ENCODE measurements at places on chromosomes 12 and 14.

DNA sequence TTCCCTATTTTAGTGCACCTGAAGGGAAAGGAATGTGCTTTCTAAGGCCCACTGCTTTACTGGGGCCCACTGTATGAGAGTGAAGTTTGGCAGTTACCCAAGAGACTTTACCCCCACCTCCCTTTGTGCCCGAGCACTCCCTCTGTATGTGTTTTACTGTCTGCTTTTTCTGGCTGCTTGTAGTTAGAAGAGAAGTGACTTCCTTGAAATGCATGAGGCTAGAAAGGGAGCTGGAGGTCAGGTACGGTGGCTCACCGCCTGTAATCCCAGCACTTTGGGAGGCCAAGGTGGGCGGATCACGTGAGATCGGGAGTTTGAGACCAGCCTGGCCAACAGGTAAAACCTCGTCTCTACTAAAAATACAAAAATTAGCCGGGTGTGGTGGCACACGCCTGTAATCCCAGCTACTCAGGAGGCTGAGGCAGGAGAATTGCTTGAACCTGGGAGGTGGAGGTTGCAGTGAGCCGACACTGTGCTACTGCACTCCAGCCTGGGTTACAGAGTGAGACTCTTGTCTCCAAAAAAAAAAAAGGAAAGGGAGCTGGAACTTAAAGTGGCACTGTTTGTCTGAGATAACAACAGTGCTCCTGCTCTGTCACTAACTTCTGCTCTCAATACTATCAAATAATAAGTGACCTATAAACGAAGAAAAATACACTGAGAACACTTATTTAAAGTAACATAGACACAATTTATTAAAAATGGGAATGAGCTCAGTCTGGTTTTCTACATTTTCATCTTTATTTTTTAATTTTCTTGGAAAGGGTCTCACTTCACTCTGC lies 5.8 kb downstream of the TRIP11 start:
- DNase-seq: no peak

DNA sequence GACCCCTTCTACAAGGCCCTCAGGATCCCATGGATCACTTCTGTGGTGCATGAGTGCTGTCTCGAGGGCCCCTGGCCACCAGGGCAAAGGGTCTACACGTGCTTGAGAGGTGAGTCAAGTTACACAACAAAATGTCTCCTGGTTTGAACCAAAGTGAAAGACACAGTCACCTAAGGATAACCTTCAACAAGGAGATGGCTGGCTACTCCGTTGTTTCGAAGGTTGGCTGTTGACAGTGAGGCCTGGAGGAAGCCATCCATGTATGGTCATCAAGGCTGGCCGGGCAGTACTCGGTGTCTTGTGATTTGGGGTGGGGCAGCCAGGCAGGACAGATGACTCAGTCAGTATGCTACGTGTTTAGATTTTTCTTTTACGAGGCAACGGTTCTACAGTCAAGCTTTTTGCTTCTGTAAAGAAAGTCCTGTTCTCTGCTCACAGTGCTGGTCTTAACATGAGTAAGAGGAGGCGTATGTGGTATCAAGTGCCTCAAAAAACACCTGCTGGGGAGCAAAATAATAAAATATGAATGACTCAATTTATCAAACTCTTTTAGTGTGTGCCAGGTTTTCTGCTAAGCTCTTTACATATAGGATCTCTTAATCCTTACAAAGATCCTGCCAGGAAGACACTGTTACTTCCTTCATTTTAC lies 18.0 kb upstream of the NT5DC3 start:
- DNase-seq: no peak

DNA sequence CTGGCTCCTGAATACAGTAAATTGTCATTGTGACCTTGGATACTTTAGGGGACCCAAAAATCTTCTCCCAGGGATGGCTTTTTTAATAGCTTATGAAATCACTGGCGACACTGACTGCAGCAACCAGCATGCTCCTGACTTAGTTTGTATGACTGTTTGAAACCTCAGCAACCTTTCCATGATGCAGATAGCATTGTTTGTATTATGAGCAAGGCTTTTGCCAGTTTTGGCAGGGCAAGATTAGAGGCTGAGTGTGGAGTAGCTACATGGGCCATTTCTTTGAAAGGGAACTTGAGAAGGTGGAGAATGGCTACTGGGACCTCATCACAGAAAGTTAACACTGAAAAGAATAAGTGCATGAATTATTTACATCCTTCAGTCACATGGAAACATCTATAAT lies 50.9 kb downstream of the SLC4A8 start:
- no peak for DNase-seq

DNA sequence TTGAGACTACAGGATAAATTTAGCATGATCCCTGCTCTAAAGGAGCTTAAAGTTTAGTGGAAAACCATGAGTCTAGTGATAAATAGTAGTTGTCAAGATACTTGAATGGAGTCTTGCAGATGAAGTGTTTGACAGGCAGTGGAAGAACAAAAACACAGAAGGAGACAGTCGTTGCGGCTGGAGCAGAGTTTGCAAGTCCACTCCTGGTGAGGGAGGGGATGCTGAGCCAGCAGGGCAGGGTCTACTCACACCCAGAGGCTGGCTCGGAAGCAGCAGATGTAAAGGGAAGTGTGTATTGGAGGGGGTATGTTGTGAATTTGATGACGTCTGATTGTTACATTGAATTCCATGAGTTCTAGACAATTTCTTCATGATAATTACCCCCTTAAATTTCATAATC lies 61.3 kb downstream of the TRAF3 start:
- DNase-seq: no peak

DNA sequence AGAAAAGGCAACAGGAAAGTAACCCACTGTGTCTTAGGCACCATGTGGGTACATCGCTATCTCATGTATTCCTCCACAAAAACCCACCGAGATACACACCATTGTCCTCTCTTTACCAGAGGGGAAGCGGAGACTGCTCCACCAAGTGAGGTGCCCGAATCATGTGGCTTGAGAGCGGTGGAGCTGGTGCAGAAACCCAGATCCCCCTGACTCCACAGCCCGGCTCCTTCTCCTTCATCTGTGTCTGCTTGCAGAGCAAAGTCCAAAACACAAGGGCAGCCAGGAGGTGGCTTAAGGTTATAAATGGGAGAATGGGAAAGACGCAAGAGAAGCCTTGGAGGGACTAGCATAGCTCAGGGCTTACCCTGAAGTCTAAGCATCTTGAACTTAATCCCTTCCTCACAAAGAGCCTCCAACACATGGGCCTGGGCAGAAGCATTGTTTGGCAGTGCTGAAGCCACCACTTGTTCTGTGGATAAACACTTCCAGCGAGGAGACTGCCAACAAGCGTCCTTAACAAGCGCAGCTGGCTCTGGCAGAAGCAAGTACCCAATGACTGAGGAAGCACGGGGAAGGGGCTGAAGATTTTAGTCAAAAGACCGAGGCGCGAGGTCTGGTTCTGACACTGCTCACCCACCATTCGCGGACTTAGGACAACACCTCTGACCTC lies 83.0 kb downstream of the TTC7B start:
- DNase-seq: no peak

- DNase-seq: no peak
Measured at GRCh38 chr14:50677527-50678063, 9.5 kb upstream of the SAV1 start.

DNA sequence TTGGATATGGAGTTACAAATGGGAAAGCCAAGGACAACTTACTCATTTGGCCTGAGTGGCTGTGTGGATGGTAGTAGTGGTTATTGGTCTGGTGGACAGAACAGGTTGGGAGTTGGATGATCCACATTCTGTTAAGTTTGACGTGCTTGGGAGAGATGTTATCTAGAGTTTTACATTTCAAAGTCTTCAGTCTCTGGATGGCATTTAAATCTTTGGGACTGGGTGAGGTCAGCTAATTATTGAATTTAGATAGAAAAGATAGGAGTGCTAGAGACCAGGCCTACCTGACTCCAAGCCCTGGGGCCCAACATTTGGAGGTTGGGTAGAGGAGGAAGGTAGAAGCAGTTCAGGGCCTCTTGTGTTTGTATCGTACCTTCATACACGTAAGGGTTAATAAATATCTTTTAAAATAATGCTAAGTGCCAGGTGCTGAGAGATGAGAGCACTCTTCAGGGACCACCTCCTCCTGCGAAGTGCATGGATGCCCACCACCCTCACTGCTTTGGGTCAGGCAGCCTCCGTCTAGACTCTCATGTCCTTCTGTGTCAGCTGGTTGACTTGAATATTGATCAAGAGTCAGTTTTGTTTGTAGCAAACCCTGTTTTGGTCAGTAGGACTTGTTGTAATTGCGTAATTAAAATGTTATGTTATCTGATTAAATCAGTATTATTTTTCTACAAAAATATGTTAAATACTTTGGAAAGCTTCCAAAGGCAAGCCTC lies 460.4 kb upstream of the RGS6 start:
- DNase-seq: no peak

- DNase-seq: no peak
Measured at GRCh38 chr12:116067892-116068291, 209.6 kb downstream of the MED13L start.

- DNase-seq: no peak
Measured at GRCh38 chr14:28876572-28876945, 110.0 kb downstream of the FOXG1 start.

DNA sequence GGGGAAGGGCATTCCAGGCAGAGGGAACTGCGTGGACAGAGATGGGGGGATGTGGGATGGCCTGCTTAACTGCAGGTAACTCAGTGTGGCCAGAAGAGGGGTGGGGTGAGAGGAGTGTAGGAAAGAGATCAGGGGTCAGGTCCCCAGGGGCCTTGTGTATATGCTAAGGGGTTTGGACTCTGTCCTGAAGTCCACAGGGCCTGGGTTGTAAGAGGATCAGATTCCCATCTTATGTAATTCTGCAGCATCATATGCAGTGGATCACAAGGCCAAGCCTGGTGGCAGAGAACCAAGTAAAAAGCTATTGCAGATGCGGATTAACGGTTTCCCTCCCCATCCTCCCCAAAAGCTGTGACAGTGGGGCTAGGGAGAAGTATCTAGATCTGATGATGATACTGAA lies 8.7 kb downstream of the TCTN1 start:
- DNase-seq: no peak

GRCh38 chr12:28460420-28461130 lies 270.3 kb downstream of the CCDC91 start:
- no peak for DNase-seq

DNA sequence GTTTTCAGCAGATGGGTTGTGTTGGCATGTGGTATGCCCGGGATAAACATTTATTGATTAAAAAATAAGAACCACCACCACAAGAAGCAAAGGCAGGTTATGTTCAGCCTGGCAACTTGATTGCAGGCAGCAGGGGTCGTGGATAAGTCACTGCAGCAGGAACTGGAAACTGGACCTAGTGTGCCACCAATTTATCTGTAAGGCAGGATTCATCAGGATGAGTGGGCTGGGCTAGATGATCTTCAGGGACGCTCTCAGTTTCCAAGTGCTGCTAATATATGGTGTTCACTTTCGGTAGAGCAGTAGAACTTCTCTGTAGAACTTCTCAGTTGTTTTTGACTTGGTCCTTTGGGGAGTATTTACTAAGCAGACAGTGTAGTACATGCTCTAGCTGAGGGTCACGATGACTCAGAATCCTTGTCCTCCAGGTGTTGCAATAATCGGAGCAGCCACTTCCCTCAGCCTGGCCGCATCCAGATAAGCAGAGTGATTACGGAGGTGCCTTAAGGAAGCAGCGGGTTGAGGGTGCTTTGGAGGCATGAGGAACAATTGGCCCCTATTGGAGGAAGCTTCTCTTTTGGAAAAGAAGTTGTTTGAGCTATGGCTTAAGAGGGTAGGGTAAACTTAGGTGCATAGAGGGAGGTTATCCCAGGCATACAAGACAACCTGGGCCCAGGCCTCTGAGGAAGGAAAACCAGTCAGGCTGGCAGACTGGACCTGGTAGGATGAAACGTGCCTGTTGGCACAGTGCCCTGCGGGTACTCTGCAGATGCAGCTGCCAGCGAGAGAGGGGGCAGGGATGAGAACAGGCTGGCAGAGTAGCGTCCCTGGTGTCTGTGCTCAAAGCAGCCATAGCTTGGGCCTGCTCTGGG lies 104.0 kb downstream of the GPR135 start:
- no peak for DNase-seq

All from stimulated activated naive CD8-positive, alpha-beta T cell treated with anti-CD3 and anti-CD28 coated beads, Interleukin-15, amount 100 ng/mL, for 72 hours (primary cell).